ENCODE measurements at places on chromosomes 16 and 17.

DNA sequence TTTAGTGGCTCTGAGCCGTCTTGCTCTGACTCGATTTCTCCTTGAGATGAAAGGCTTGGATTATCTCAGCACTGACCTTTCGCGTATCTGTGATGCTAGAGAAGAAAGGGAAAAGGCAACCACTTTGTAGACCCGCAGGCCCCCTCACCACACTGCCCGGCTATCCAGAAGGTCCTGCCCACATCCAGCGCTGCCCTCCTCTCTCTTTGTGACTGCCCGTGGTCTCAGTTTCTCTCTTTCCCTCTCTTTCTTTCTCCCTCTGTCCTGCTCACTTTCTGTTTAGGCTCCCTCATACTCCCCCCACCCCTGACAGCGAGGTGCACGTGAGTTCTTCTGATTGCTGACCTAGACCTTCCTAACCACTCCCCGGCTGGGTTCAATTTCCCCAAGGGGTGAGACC is 12.8 kb upstream of the TBX21 start:
- DNase-seq, result no peak

- DNase-seq, result no peak
These were observed 66.2 kb downstream of the NQO1 start for GRCh38 chr16:69660166-69660565.

- no peak for DNase-seq
These were observed 160.8 kb downstream of the CA10 start for GRCh38 chr17:51997723-51998122.

- no peak for DNase-seq
These were observed 279.6 kb downstream of the HS3ST3B1 start for GRCh38 chr17:14580499-14580898.
